Stimulated activated CD8-positive, alpha-beta memory T cell treated with anti-CD3 and anti-CD28 coated beads, Interleukin-7, amount 100 ng/mL, for 1 hour (primary cell): ENCODE measurements at places on chromosomes 6 and 20.

DNA sequence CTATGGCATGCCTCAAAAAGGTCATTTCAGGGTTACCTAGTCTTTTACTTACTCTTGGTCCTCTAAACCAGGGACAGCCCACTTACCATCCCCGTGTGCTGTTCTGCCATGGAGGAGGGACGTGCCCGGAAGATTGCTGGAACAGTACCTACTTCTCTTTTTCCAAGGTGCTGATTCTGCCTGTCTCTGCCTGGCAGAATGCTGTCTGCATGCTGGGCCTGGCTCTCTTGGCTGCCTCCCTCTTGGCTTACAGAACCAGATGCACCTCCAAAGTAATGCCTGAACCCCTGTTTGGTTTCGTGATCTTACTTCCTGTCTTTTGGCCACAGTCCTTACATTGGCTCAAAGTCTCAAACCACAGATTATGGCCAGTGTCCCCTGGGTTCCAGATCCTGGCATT, 120.7 kb upstream of the NT5E start:
- no peak for DNase-seq

DNA sequence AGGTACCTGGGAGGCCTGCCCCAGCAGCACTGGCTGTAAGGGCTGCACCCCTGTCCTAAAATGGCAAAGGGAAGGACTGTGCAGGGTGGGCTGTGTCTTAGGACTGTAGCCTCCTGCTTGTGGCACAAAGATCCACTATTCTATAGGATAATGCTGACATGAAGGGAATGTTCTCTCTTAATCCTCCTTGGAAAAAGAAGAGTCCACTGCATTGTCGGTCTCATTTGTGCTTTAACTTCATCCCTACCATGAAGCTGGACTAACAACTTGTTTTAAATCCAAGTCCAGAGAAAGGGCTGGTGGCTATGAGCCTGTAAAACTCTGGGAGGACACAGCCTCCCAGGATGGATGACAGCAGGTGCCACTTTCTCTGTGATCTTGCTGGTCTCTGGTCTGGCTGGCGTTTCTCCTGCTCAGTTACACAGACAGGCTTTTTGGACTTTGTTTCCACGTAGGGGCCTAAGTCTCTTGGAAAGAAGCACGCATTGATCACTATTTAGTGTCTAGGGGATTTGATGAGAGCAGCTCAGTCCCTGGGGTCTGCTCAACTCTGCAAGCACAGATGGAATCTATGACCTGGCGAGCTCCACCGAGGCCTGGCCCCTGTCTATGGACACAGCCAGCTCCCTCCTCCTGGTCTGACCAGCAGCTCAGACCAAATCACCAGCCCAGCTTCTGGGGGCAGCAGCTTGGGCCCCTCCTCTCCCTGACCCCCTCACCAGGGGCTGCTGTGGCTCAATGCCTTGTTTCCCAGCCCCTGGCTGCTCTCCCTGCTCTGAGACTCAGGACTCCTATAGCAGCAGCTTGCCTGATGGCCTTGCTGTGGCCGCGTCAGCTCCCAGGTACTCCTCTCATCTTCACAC, 4.8 kb downstream of the CST3 start:
- DNase-seq: no peak

- no peak for DNase-seq
These were observed 1.4 kb upstream of the HECA start for GRCh38 chr6:139133262-139134063.

- DNase-seq: no peak
These were observed 60.7 kb upstream of the GJE1 start for GRCh38 chr6:142071981-142072380.

GRCh38 chr6:11092668-11093375, 812 bp upstream of the SMIM13 start:
- DNase-seq: no peak
